Activated CD4-positive, alpha-beta T cell treated with anti-CD3 and anti-CD28 coated beads, Interleukin-2, amount 10 ng/mL, durations not matched to agents 7 days and 5 days (primary cell): ENCODE measurements at places on chromosomes 13 and 19. TPM values are rescaled to one million over a fixed set of nuclear protein-coding genes. Genes with fewer than 3 reads are reported as not detected.

FGF21 gene
- not detected for total RNA-seq

ZNF772 gene
- total RNA-seq, result 9.2 TPM

RETN gene
- not detected for total RNA-seq

PDX1 gene
- not detected for total RNA-seq

PLK5 gene
- not detected for total RNA-seq

ATP4B gene
- not detected for total RNA-seq

ZNF836 gene
- 23.5 TPM for total RNA-seq

KCNN4 gene
- total RNA-seq, result 34.5 TPM

RTBDN gene
- total RNA-seq, result not detected

FUZ gene
- 13.3 TPM for total RNA-seq

C19orf67 gene
- not detected for total RNA-seq

GJB2 gene
- 5.4 TPM for total RNA-seq

TMEM255B gene
- 1.8 TPM for total RNA-seq

GPATCH1 gene
- 14.7 TPM for total RNA-seq

SIAH3 gene
- total RNA-seq, result 0.12 TPM

C19orf73 gene
- 1.3 TPM for total RNA-seq

THSD8 gene
- 27.0 TPM for total RNA-seq

COL4A2 gene
- total RNA-seq, result not detected

DHDH gene
- total RNA-seq, result 3.1 TPM

KLK15 gene
- not detected for total RNA-seq

ERICH6B gene
- not detected for total RNA-seq

KANK3 gene
- total RNA-seq, result 2.7 TPM

NXNL1 gene
- total RNA-seq, result not detected

DAZAP1 gene
- 241 TPM for total RNA-seq

FFAR3 gene
- total RNA-seq, result not detected

PCSK4 gene
- total RNA-seq, result 3.8 TPM

NTF4 gene
- not detected for total RNA-seq

GJA3 gene
- total RNA-seq, result 0.10 TPM

MEIOSIN gene
- not detected for total RNA-seq
